ENCODE measurements at places on chromosomes 1 and 21. TPM values are rescaled to one million over a fixed set of nuclear protein-coding genes. Genes with fewer than 3 reads are reported as not detected.

The OR1C1 gene
- not detected for polyA plus RNA-seq

The LRRC53 gene
- polyA plus RNA-seq, result not detected

- no peak for DNase-seq
- peaks cover 26% of the 10 kb centered on the region for H3K4me1 ChIP-seq
- peaks cover 8% of the 10 kb centered on the region for H3K36me3 ChIP-seq
These were observed 11.5 kb downstream of the YBEY start for GRCh38 chr21:46297338-46298271.

- H3K4me1 ChIP-seq, result no peaks in the 10 kb centered on the region
- no peaks in the 10 kb centered on the region for H3K27me3 ChIP-seq
- H3K27ac ChIP-seq, result no peak overlapping the region
- no peaks in the 10 kb centered on the region for H3K36me3 ChIP-seq
These were observed 129.7 kb downstream of the DUSP10 start for GRCh38 chr1:221612047-221612777.

DNA sequence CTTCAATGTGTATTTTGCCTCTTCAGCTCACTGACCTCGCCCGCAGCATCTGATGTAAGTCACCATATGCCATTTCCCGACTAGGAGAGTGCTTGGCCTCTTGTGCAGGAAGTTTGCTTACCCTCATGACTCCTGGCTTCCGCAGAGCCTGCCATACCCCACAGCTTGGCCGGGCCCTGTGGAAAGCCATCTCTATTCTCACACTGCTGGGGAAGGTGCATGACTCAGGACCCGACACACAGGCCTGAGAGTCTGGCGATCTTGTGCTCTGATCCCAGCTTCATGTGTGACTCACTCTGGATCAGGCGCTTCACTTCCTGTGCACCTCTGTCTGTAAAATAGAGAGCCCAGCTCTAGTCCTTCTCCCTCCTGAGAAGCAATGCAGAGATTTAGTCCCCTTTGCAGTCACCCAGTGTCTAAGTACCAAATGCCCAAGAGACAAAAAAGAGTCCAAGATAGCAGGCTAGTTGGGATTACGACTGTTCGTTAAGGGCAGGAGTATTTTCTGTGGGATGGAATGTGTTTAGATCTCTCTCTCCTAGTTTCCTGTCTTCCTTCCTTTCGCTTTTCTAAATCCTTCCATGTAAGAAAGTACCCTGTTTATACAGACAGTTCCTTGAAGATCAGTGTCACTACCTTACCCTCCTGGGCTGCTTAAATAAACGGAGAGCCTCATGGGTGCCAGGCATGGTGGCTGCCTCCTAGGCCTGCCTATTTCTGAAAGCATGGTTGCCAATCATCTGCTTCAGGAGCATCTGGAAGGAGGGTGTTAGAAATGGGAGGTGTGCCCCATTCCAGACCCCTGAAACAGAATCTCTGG, 62.8 kb upstream of the KIF26B start:
- no peak overlapping the region for H3K4me3 ChIP-seq
- peaks cover 8% of the 10 kb centered on the region for H3K36me3 ChIP-seq
- DNase-seq, result peak; percentile 44
- no peaks in the 10 kb centered on the region for H3K4me1 ChIP-seq

- H3K36me3 ChIP-seq, result no peaks in the 10 kb centered on the region
- no peak overlapping the region for H3K27ac ChIP-seq
- H3K27me3 ChIP-seq, result no peaks in the 10 kb centered on the region
These were observed 112.8 kb downstream of the C1orf21 start for GRCh38 chr1:184499616-184500015.

The RNF207 gene
- polyA plus RNA-seq, result 3.9 TPM

DNA sequence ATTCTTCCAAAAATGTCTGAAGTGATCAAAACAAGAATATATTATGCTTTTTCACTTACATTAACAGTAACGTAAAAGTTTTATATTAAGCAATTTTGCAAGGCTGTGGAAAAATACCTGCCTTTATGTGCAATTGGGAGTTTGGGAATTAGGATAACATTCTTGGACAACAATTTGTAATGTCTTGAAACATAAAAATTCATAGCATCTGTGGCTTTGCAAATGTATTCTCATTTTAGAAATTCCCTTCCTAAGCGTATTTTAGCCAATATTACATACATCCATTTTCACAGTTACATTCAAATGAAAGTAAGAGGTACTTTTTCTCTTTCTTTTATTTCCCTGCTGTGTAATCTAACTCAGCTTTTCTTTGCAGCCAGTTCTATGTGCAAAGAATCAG, 13.4 kb upstream of the CFH start:
- DNase-seq, result no peak

The FAM43B gene
- polyA plus RNA-seq, result 0.25 TPM

DNA sequence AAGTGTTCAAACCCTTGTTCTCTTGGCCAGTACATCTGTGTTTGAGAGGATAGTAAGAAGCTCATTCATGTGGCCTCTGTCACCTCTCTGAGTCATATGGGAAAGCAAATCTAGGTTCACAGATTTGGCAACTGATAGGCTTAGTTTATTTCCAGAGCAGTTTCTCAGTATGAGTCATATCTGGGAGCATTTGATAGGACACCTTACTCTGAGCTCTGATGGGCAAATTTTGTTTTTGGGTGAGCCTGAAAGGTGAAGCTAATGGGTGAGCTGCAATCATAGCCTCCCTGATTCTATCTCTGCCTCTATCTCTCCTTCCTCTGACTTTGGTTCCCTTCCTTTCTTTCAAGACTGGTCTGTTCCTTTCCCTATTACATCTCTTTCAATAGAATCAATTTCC, 134.4 kb downstream of the S1PR1 start:
- DNase-seq, result no peak
- H3K4me3 ChIP-seq, result no peak overlapping the region
- peaks cover 7% of the 10 kb centered on the region for H3K4me1 ChIP-seq
- H3K27me3 ChIP-seq, result no peaks in the 10 kb centered on the region
- H3K36me3 ChIP-seq, result no peaks in the 10 kb centered on the region

DNA sequence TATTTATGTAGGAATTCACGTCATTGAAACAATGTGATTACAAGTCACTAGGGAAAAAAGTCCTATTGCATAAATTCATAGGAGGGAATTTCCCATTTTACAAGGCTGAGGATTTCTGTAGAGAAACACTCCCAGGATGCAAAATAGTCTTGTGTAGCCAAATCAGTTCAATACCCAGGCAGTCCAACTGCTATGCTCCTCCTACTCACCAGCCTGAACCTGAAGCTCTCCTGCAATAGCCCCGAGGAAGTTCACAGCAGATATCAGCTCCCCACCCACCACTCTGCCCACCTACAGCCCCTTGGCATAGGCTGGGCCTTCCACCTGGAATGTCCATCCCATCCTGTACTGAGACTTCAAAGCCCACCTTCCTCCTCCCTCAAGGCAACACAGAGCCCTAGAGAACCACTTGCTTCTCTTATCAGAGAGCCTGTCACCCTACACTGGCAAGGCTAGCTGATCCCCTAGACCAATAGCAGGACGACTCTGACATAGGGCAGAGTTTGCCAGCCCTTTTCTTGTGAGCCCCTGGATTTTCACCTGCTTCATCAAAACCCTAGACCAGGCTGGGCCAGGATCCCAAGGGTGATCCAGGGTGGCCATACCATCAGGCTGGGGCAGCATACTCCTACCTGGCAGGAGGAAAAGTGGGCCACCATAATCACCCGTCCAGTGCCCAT, 1.5 kb downstream of the LSS start:
- peak overlapping the region; percentile 84 for H3K4me3 ChIP-seq
- peaks cover 49% of the 10 kb centered on the region for H3K4me1 ChIP-seq
- no peak for DNase-seq
- peak overlapping the region; percentile 85 for H3K27ac ChIP-seq

The LCE1F gene
- polyA plus RNA-seq, result not detected

DNA sequence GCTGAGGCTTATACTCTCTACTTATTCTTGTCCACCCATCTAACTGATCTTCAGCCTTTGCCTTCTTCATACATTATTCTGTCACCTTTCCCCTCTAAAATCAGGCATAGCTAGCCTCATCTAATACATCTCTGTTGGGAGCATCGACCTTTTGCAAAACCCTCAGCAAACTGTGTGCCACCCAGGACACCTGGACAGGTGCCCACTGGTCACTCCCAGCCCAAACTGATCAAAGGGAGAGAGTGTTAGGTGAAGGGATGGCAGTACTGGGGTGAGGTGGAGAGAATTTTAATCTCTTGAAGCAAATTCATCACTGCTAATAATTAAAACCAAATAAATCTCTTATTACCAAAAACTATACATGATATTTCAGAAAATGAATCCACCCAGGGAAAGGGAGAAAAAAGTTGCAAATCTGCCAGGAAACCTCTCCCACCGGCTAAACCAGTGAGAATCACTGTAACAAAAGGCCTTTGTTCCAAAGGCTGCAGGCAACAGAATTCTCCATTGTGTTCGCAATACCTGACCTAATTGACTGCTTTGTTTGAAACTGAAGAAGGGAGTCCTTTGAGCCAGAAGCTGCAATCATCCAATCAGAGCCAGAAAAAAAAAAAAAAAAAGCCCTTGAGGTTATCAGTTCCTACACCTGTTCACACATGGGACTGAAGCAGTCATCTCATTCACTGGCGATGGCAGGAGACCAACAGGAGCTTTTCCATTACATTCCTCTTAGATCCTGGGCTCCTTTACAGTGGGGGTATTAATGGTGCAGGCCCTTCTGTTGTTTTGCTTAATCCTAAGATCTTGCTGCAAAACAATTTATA, 172.6 kb downstream of the APP start:
- H3K36me3 ChIP-seq, result no peaks in the 10 kb centered on the region
- peak; percentile 81 for DNase-seq
- peaks cover 24% of the 10 kb centered on the region for H3K4me1 ChIP-seq
- peak overlapping the region; percentile 82 for H3K27ac ChIP-seq
- no peak overlapping the region for H3K4me3 ChIP-seq
- H3K27me3 ChIP-seq, result no peaks in the 10 kb centered on the region

The MNDA gene
- 1.3 TPM for polyA plus RNA-seq

The OR2L3 gene
- polyA plus RNA-seq, result not detected

All from stomach (tissue), 19 donors.